ENCODE measurements at places on chromosomes 13 and 19.

DNA sequence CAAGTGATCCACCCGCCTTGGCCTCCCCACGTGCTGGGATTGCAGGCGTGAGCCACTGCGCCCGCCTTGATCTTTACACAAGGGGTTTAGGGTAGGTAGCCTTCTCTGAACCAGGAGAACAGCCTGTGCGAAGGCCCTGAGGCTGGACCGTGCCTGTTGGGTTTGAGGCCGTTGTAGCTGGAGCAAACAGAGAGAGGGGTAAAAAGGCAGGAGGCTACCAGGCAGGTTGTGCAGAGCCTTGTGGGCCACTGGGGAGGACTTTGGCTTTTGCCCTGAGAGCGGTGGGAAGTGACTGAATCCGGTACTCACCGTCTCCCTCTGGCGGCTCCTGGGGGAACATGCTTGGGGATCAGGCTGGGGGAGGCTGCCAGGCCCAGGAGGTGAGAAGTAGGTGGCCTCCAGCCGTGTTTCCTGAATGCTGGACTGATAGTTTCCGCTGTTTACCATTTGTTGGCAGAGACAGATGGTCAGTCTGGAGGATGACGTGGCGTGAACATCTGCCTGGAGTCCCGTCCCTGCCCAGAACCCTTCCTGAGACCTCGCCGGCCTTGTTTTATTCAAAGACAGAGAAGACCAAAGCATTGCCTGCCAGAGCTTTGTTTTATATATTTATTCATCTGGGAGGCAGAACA, 24.6 kb downstream of the SPC24 start:
- peak; percentile 80 for DNase-seq

- DNase-seq: peak; percentile 82
Observed at GRCh38 chr19:47790398-47790814, 11.9 kb downstream of the SELENOW start.

DNA sequence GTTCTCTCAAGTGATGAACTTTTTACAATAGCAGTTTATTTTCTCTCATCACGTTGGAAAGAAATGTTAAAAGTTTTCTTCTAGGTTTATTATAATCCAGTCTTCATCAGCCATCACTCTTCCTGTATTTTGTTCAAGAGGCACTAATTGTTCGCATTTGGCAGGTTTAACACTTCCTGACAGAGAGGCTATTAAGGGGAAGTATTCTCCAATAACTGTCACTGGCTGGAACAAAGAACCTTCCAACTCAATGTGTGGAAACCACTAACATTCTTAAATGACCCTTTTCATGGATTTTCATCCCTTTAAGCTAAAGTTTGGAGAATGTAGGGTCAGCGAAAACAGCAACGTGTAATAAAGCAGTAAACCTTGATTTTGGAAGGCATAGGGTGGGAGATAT, 145.1 kb downstream of the PCCA start:
- no peak for DNase-seq

GRCh38 chr13:32073180-32073864, 41.7 kb downstream of the FRY start:
- no peak for DNase-seq

GRCh38 chr19:53906211-53907192, 2.6 kb upstream of the CACNG7 start:
- peak; percentile 91 for DNase-seq
